Ecto neural progenitor cell (in vitro differentiated cells): ENCODE measurements at places on chromosomes 3 and 15.

GRCh38 chr15:57445872-57446271 is 69.6 kb downstream of the CGNL1 start:
- no peak for DNase-seq

- no peak for DNase-seq
These were observed 409.5 kb upstream of the AZI2 start for GRCh38 chr3:28758115-28758514.

- no peak for DNase-seq
These were observed 32.5 kb downstream of the RFTN1 start for GRCh38 chr3:16480861-16481545.

DNA sequence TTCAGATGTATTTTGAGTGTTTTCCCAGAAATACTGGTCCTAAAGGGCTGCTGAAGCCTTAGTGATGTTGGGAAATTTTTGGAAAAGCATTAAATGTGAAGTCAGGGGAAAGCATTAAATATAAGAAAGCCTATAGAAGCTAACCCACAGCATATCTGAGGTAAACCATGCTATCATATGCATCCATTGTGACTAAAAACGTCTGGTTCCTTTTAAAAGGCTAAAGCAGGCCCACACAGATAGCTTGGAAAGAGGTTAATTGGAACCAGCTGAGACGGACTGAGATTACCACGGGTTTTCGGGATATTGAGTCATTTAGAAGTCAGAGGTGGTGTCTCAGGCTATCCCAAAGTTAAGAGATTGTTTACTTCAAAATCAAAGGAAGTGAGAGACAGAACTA is 78.2 kb downstream of the CYP19A1 start:
- DNase-seq: no peak

DNA sequence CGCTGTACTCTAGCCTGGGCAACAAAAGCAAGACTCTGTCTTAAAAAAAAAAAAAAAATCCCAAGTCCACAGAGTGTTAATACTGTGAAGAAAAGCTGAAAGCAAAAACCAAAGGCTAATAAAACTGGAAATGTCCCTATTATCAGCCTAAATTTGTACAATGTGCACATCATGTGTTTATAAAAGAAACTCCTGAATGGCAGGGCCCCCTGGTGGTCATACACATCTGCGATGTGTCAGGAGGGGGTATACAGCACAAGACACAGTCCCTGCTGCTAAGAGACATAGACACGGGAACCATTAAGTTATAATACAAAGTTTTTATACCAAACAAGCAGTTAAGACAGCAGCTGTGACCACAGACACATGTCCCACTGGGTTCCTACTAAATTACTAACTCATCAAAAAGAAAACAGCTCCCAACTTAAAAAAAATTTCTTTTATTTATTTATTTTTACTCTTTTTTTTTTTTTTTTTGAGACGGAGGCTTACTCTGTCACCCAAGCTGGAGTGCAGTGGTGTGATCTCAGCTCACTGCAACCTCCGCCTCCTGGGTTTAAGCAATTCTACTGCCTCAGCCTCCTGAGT is 31.0 kb downstream of the IDH2 start:
- no peak for DNase-seq

DNA sequence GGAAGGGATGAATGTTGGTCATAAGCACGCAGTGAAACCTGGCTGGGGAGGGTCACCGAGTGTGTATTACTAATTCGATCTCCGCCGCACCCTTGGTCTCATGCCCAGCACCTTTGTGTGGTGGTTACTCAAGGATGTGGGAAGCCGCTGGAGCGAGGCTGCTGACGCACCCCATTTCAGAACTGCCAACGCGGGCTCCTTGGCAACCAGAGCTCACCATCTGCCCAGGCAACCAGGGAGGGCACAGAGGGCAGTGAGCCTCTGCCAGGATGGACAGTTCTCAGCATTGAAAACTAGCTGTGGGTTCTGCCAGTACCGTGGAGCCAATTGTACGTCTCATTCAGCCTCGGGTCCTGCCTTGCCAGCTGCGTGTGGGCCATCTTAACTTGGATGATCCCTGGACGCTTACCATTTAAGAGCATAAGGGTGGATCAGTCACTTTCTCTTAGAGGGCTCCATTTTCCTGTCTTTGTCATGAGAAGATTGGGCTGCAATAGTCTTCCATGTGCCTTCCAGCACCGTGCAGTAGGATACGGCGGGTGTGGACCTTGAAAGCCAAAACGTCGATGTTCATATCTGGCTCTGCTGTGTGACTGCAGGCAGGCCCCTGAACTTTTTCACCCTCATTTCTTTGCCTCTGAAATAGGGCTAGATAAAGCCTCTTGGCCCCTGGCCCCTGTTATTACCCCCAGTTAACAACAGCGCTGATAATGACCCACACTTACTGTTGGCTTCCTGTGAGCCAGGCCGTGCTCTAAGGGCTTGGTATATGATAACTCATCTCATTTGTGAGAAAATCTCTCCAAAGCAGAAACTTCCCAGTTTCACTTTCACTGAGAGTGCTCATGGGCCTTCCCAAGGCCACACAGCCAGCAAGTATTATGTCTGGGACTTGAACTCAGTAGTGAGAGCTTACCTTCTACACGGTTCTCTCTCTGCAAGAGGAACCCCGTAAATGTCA is 238.8 kb downstream of the OPA1 start:
- no peak for DNase-seq

DNA sequence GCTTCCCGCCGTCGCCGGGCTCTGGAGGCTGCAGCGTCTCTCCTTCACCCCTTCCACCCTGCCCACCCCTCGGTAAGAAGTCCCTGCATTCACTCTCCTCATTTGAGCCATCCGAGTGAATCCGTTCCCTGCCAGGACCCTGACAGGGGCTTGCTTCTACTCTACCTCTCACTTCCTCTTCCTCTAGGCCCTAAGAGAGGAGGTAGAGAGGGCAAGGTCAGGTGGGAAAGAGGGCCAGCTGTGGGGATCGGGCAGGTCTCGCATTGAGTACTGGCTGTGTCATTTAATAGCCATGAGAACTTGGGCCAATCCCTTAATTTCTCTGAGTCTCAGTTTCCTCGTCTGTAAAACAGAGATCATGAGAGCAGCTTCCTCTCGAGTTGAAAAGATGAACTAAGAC is 283.6 kb downstream of the UACA start:
- DNase-seq: no peak

GRCh38 chr3:140051019-140051957 is 116.3 kb downstream of the CLSTN2 start:
- peak; percentile 43 for DNase-seq

DNA sequence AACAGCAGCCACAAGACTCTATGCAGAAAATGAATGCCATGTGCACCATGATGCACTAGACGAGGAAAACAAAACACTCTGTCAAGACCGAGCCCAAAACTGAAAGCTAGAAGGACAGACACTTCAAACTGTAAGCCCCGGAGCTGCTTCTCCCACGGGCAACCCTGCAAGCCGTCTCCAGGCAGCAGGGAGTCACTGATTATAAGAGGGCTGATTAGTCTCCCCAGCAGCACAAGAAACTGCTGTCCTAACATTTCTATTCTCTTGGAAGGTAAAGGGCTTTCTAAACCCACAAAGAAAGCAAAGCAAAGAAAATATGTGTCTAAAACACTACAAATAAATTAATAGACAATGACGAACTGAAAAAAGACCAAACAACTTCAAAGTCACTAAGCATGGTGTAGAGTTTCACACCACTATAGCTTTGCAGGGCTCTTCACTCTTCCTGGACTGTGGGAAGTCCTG is 15.5 kb downstream of the TBC1D2B start:
- no peak for DNase-seq

- no peak for DNase-seq
These were observed 28.4 kb upstream of the PARL start for GRCh38 chr3:183912895-183913579.

GRCh38 chr15:25426896-25427610 is 11.8 kb downstream of the UBE3A start:
- DNase-seq: no peak

DNA sequence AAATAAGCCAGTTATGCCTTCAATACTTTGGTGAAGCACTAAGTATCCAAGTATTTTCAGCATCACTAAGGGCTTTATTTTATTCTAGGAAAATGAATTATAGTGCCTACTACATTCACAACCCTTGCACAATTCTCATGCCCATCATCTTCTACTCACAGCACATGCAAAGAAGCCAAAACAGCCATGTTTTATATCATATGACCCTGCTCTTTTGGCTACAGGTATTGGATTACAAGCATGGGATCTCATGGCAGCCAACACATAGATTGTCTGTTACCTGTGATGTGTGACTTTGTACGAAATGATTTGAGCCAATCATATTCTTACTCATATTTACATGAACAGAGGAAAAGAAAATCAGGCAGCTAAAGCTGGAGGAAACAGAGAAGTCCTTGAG is 38.6 kb downstream of the STT3B start:
- no peak for DNase-seq

DNA sequence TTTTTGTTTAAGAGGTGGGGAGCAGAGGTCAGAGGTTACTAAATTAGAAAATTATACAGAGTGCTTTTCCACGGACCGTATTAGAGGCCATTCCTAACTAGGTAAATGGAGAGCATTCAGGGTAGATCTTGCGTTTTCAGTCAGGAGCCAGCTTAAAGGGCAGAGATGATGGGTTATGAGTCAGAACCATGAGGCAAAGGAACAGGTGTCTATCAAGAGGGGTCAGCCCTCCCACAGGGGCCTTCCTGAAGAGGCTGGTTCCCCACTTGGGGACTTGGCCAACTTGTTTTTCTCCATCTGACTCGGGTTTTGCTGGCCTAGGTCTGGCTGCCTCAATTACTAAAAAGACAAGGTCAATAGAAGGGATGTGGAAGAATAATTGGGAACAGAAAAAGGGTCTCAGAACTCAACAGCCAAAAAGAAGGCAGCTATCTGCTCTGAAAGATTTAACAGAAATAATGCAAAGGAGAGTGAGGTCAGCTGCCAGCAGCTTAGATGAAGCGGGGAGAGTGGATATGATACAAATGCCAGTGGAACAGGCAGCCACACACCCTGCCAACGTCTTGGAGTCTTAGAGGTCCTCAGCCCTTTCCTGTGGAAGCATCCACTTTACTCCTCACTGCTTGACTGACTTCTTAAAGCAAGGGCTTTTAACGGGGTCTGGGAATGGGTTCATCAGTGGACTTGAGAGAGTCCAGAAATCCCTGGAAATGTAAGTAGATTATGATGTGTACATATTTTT is 17.6 kb downstream of the MTMR14 start:
- DNase-seq: no peak

DNA sequence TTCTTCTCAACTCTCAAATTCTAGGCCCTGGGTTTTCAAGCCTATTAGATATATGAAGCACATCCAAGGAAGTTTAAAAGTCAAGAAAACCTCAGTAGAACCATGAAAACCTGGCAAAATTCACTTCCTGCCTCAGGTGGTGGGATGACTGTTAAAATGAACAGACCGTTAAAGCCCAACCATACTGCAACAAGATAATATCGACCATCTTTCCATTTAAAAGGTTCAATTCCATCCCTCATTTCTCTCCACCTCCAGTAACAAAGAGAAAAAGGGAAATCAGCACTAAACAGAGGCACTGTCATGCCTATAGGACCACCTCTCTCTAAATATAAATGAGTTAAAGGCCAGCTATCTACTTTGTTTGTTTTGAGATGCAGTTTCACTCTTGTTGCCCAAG is 31.2 kb downstream of the EDC3 start:
- no peak for DNase-seq

- no peak for DNase-seq
These were observed 40.5 kb downstream of the RAB11A start for GRCh38 chr15:65909831-65910230.

GRCh38 chr3:129481766-129482332 is 41.8 kb downstream of the IFT122 start:
- no peak for DNase-seq

- DNase-seq: no peak
These were observed 4.6 kb upstream of the P2RY14 start for GRCh38 chr3:151282921-151283320.

- DNase-seq: no peak
These were observed 78.0 kb upstream of the TNFSF10 start for GRCh38 chr3:172601066-172601832.

GRCh38 chr15:81384891-81385720 is 11.1 kb upstream of the TMC3 start:
- DNase-seq: no peak

GRCh38 chr3:122787872-122788271 is 5.8 kb downstream of the HSPBAP1 start:
- no peak for DNase-seq

DNA sequence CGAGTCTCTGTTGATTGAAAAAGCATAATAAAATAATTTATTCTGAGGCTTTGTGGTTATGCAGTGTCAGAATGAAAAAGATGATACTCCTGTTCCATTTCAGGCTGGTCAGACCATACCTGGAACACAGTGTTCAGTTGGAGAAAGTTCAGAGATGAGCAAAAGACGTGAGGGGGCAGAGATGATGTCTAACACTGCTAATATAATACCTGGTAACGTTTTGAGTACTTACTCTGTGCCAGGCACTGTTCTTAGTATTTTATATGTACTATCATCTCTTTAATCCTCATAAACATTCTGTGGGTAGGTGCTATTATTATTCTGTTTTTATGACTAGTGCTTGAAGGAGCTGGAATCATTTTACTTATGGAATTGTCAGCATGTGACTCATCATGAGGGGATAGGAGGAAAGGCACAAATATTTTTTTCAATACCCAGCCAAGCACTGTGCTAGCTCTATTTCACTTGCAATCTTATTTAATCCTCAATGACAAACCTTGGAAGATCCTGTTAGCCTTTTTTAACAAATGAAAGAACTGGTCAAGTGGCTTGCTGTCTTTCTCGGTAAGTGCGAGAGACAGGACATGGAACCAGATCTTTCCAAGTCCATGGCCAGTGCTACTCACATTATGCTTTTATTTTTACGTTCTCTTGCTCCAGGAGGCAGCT is 31.8 kb downstream of the IQGAP1 start:
- no peak for DNase-seq

GRCh38 chr3:130707902-130708601 is 38.6 kb downstream of the PIK3R4 start:
- no peak for DNase-seq

- DNase-seq: no peak
These were observed 7.0 kb upstream of the DMXL2 start for GRCh38 chr15:51629612-51630011.

DNA sequence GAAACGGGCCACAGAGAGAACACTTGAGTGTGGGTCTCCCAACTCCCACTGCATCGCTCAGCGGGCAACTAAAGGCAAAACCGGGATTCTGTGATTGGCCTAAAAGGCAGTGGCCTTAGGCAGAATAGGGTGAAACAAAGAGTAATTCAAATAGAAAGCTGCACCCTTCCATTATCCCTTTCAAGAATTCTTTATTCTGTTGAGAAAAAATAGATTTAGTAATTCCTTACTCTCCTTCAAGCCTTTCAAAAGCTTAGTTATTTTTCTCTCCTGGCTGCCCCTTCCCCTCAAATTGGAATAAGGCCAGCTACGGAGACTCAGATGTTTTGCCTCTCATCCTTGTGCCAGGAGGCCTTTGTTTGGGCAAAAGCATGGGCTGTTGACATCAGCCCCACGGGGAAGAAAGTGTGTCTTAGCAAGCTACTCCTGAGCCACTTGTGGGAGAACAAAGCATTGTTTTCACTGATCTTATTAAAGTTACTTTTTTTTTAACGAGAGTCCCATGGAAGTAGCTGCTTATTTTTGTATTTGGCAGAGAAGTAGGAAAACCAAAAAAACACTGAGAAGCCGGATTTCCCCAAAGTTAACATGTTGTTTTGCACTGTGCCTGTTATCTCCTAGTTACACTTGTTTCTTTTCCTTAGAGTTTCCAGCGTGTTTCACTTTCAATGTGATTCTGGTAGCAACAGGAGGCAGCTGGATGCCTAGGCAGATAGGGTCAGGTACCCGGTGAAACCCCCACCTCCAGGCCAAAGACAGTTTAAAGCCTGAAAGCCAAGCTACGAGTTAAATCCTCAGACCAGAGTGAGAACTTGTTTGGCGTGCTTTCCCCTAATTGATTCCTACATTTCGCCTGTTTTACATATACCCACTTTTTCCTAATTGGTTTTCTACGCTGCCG is 2.2 kb downstream of the ST6GAL1 start:
- no peak for DNase-seq
